Stimulated activated CD4-positive, alpha-beta T cell treated with anti-CD3 and anti-CD28 coated beads, Interleukin-4, amount 100 ng/mL, for 4 hours (primary cell): ENCODE measurements at places on chromosomes 12 and 14.

DNA sequence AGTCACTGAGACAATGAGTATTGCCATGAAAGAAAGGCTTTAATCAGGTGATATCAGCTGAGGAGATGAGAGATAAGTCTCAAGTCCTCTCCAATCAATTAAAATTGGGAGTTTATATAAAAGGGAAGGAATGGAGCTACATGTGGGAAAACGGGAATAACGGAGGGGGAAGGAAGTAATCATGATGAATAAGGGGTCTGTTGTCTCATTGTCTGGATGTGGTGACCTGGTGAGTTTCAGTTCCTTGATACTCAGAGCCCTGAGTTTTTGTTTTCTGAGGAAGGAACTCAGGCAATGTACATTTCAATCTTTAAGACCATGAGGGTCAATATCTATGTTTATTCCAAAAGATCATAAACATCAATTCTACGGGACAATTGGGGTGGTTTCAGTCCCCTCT lies 198.8 kb downstream of the KITLG start:
- DNase-seq = no peak

DNA sequence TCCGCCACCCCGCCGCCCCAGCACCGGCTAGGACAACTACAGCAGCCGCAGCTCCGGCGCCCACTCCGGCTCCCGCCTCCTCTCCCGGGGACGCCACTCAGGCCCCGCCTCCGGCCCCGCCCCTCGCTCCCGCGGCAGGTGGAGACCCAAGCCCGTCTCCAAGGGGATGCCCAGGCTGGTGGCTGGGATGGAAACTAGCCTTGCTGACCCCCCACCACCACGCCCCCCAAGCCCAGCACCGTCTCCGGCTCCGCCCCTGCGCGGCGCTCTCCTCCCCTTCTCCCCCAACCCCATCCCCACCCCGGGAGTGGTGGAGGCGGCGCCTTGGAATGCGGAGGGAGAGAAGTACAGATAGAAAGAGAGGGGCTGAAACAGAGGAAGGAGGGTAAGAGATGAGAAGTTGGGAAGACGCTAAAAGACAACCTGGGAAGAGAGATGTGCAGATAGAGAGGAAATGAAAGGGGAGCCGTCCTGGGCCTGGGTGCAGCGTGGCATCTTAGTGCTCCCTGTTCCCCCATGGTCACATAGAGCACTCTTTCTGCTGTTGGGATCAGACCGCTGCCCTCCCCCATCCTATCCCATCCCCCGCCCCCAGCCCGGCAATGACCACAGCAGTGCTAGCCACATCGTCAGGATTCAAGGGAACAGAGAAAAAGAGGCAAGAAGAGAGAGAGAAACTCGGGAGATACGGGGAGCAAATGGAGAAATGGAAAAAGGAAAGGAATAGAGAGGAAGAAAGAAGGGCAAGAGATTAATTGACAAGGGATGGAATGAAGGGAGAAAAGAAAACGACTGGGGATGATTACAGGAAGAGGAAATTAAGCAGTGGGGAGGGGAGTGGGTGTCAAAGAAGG lies at the start of gene ITGA7:
Gene ITGA7, minus strand, starts transcription at position 64 of the 854 bp plus-strand sequence. CDS start 222 bp downstream, outside the sequence.
- DNase-seq = peak; percentile 71

DNA sequence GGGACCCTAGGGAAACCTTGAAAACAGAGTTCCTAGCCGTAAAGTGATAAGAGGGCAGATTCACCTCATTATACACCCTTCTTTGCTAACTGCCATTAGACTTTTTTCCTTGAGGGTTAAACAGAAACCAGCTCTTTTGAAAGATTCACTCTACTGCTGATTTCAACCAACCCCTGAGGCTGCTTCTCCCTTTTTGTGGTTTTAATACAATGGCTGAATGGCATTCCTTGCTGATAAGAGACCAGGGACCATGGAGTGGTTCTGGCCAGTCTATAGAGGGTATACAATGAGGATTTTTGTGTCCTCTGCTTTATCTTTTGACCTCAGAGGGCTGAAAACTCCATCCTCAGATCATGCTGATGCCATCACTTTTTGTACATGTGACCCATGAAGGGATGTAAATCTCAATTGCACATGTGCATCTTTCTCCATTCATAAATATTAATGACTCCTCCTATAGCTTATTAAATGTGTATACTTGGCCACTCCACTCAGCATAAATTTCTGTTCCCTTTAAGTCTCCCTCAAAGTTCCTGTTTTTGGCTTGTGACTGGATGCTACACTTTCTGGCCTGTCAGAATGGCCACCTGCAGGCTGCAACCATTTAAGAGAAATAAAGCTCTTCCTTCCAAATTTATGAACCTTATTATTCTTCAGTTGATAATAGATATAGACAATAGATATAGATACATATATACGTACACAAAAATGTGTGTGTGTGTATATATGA lies 233.8 kb upstream of the SEL1L start:
- DNase-seq = no peak

DNA sequence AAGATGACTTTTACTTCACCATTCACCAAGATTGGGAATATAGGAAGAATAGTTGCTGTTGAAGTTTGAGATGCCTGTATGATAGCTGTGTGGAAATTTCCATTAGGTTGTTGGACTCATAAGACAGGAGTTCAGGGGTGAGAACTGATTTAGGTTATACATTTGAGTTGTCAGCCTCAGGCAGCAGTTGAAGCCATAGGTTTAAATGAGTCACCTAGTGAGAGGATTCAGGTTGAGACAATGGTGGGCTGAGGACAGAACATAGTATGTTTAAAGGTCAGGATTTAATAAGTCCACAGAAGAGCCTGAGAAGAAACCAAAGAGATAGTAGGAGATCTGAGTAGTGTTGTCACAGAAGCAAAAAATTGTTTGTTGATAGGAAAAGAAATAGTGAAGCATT lies 63.6 kb upstream of the MON2 start:
- no peak for DNase-seq

DNA sequence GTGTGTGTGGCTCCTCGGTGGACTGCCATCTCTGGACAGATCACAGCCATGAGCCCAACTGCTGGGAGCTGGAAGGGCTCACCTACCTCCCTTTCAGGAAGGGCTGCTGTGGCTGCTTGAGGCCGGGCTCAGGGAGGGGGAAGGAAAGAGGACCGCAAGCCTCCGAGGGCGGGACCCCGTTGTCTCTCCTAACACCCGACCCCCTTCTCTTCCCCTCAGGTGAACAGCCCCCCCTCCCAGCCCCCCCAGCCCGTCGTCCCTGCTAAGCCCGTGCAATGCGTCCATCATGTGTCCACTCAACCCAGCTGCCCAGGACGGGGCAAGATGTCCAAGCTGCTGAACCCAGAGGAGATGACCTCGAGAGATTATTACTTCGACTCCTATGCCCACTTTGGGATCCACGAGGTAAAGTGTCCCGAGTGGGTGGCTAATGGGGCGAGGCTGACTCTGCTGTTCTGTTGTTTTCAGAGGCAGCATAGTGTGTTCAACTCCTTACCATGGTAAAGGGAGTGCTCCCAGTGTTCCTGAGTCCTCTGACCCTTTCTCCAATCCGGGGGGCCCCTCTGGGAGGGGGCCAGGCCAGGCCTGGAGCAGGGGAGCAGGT lies 49.5 kb downstream of the PRMT8 start:
- DNase-seq = no peak

DNA sequence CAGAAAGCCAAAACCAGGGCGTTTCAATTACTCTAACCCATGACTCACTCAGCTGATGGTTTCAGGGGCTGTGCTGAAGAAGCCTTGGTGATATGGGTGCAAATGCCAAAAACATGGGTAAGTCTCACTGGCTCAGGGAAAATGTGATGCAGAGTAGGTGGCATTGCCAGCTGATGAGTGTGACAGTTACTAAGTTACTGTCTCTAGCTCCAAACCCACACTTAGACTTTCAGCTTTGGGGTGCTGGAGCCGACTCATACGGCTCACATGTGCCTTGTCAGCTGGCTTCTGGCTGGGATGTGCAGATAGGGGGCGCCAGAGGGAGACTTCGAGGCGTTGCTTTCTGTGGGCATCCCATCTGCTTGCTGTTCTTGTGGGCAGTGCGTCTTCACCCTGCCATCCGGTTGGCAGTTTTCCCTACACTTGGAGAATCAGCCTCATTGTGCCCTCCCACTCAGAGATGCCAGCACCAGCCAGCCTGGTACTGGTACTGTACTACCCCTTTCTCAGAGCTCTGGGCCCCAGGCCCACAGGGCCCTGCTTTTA lies 11.1 kb upstream of the KRT7 start:
- DNase-seq = peak; percentile 66

DNA sequence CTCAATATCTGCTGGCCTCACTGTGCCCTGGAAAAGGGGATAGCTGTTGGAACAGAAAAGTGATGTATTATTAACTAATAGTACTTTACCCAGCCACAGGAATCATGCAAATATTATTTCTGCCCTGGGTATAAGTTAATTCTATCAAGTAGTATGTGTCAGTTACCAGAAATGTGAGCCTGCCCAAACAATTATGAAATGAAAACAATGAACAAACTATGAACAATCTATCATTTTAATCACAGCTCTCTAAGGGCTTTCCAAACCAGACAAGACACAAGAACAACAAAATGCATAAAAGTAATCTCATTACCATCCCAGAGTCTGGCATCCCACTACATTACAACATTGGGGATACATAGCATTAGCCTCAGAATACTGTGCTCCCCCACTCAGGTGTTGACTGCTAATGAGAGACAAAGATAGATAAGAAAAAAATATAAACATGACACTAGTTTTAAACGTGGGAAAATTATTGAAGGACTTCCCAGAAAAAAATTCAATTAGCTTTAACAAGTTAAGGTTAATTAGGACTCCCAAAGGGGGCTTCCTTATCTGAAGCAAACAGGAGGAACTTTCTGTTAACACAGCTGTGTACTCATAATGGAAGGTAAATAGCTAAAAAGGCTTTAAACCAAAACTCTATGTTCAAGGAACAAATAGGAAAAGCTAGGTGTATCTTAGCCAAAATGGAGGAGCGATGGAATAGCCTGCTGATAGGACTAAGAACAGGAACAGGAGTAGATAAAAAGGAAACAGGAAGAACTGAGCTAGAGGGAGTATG lies 3.3 kb downstream of the DCAF5 start:
- no peak for DNase-seq

DNA sequence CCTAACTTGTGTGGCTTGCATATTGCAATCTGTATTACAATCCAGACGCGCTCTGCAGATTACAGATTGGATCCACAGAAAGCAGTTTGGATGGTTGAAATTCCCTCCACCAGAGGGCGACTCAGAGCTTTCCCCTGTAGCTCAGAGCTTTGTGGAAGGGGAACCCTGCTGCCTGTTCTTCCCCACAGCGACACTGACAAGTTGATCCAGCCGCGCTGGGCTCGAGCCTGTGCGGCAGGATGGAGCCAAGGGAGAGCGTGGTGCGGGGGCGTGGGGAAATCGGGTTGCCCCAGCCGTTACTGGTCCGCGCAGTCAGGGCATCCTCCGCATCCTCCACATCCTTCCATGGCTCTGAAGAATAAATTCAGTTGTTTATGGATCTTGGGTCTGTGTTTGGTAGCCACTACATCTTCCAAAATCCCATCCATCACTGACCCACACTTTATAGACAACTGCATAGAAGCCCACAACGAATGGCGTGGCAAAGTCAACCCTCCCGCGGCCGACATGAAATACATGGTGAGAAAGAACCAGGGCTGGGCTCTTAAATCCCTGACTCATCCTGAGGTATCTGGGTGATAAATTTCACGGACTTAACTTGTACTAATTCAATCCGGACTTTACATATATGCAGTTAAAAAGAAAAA lies at the start of gene GLIPR1L1:
Gene GLIPR1L1, plus strand, starts transcription at position 287 of the 647 bp plus-strand sequence. Its CDS starts 59 bp downstream, at position 346.
- peak; percentile 74 for DNase-seq

DNA sequence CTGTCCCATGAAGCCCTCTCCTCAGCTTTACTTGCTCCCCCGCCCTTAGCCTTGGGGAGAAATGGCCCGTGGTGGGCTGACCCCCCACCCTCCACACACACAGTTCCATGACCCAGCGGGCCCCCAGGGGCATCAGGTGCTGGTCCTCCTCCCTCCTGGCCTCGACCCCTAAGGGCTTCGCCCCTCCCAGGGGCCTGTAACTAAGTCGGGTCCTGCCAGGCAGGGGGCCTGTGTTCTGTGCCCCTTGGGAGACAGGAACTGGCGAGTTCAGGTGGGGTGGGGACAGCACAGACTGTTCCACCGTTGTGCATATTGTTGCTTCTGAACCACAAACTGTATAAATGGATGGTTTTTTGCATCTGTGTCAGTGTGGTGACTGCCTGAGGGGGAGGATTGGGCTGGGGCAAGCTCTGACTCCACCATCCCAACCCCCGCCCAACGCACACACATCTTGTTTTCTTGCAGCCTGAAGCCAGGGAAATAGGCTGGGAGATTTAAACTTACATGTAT lies 8.8 kb downstream of the TAMALIN start:
- DNase-seq = no peak

DNA sequence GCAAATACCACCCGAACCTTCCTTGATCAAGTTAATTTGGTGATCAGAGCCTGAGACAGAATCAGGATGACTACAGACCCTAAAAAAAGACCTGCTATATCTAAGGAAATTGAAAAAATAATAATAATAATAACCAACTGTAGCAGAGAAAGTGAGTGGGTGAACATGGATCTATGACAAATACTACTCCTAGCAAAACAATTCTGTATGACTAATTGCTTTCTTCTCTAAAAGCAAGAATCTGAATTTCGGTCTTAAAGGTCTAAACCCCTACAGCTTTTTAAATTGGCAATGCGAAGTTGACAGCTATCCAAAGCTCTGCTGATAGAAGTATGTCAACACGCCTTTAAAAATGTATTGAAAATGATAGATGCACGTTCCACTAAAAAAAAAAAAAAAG lies 102.2 kb downstream of the PRKAB1 start:
- DNase-seq = no peak

GRCh38 chr12:81381951-81382350 lies 304.1 kb downstream of the ACSS3 start:
- DNase-seq = no peak

- DNase-seq = no peak
These were observed 495.7 kb downstream of the GALC start for GRCh38 chr14:87497301-87497700.

- DNase-seq = no peak
These were observed 182.7 kb upstream of the C14orf180 start for GRCh38 chr14:104396682-104397470.

- no peak for DNase-seq
These were observed 11.8 kb downstream of the NACA start for GRCh38 chr12:56713345-56713744.

DNA sequence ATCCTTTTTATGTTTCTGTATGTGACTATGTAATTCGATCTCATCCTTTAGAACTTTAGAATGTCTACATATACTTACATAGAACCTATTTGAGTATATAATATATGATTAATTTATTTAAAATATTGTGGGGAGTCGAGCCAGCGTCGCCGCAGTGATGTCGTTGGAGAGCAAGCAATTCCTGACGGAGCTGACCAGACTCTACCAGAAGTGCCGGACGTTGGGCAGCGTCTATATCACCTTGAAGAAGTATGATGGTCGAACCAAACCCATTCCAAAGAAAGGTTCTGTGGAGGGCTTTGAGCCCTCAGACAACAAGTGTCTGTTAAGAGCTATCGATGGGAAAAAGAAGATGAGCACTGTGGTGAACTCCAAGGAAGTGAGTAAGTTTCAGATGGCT lies 6.4 kb upstream of the CD27 start:
- DNase-seq = no peak
